ENCODE measurements at places on chromosomes 13 and 19.

- DNase-seq, result no peak
These were observed 70.2 kb downstream of the SOX1 start for GRCh38 chr13:112137144-112137543.

DNA sequence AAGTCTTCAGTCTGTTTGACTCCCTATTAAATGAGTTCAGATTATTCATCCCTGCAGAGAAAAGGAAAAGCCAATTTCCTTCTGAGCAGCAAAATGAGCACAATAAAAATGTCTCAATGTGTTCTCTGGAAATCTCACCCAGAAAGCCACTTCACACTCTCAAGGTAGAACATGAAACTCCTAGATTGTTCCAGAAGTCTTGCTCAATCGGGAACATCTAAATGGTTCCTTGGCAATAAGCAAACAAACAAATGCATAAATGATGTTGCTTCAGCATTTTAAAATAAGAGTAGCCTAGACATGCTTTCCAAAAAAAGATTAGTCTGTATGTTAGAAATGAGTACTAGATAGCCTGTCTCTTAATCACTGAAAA, 59.7 kb upstream of the TNFRSF19 start:
- DNase-seq, result no peak

DNA sequence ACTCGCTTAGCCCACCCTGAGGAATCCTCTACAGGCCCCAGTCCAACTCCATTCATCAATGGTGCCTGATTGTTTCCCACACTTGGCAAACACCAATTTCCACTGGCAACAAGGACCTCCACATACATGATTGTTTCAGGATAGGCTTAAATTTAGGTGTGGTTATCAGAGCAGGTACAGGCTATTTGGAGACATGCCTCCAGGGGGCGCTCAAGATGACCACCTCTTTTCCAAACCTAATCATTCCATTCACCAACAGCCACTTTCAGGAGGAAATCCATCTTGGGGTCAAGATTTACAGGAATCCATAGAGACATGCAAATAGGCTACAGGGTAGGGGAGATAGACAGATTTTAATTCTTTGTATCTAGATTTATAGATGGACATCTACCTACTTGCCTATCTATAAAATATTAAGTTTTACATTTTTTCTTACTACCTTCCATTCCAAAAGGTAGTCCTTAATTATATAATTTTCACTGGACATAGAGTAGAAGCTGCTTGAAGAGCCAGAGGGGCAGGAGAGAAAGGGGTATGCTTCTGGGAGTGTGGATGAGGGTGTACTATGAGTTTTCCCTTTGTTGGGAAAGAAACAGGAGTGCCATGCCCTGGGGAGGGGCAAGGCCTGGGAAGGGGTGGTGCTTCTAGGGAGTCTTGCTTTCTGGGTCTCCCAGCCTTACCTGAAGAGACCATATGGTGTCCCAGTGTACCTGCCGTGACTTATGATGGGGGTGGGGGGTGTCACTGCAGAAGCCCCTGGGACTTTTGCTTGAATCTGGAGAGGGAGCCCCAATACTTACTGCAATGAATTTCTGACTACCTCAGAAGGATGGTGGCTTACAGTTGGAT, 14.1 kb upstream of the PCDH8 start:
- no peak for DNase-seq

- DNase-seq, result no peak
These were observed 354.8 kb downstream of the SUCLA2 start for GRCh38 chr13:47646298-47646697.

GRCh38 chr19:45283443-45284033, 32.5 kb downstream of the MARK4 start:
- no peak for DNase-seq

DNA sequence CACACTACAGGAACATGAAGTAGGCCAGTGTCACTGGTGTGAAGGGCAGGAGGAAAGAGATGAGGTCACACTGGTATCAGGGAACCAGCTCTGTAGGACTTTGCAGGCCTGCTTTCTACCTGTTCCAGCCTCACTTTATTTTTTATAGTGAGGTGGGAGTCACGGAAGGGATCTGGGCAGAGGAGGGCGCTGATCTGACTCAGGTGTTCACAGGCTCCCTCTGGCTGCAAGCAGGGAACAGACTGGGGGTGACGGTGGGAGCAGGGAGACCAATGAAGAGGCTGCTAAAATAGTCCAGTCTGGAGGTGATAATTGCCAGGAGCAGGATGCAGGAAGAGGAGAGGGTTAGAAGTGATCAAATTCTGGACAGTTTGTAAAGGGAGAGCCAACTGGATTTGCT, 2.8 kb downstream of the THAP8 start:
- no peak for DNase-seq

- no peak for DNase-seq
These were observed 845 bp downstream of the SPRY2 start for GRCh38 chr13:80339912-80340650.

DNA sequence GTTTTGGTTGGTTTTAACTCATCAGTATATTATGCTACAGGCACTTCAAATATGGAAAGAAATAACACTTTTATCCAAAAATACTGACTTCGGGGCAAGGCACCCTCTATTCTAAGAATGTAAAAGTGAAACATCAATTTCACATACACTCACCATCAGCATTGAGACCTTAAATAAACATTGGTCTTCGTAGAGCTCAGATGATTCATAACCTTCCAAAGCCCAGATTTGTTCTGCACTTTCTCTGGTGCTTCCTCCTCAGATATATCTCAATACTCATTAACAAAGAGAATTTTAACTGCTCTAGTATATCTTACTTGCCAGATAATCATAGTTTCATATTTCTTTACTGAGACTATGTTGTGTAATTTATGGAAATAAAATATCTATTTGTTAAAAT, 794.3 kb downstream of the LIG4 start:
- DNase-seq, result no peak

- DNase-seq, result no peak
These were observed 12.5 kb upstream of the LILRA4 start for GRCh38 chr19:54351474-54351873.

DNA sequence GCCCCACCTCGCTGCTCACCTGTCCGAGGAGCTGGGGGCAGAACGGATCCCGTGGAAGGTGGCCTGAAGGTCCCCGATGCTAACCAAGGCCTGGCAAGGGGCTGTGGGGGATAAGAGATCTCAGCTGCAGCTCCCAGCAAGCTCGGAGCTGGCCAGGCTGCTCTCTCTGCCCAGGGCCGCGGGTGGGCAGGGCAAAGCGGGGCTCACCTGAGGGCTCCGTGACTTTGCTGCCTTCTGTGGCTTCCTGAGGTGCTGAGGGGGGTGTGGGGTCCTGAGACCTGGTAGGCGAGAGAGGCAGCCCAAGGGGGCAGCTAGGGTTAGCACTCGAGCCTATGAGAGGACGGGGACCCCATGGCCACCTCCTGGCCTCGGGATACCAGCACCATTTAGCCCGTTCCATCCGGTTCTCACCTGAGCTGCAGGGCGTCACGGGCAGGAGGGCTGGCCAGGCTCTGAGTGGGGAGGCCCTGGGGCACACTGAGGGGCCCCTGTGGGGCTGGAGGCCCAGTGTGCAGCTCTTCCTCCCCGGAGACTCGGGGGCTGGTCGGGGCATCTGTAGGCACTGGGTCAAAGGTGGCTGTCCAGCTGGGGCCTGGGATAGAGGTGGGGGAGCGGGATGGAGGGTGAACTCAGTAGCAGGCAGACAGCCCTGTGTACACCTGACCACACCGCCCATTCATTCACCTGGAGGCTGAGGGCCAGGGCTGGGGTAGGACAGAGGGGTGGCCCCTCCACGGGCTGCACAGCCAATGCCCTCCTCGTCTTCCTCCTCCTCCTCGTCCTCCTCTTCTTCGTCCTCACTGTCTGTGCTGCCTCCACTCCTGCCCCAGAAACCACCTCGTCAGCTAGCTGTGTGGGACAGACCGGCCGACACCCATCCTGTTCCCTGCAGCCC, 3.1 kb upstream of the TMEM86B start:
- no peak for DNase-seq

DNA sequence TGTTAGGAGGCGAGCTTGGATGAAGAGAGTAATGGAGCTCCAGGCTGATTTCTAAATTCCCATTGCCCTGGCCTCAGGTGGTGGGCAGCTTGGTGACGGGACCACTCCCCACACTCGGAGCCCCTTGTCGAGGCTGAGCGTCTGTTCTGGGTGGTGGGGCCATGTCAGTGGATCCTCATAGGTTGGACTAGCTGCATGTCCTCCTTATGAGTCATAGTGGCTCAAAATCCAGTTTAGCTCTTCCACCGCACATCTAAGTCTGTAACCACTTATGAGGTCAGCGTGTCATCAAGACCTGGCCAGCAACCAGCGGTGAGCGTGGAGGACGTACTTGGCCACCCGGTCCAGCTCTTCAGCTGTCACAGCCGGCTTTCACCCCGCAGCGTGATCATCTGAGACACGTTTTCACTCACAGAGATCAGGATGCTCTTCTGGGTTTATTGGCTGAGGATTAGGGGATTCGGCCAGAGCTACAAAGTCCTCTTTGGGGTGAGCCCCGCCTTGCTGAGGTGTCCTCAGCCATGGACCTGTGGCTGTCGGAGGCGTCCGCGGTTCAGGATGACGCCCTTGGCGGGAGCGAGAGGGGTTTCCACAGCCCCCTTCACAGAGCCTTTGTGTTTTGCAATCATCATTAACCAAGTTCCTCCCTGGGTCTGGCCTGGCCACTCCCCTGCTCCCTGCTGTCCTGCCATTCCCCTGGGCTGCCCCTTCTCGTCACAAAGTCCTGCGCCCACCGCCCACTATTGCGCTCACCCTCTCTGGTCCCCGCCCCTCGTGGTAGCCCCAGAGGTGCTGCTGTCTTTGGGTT, 41.9 kb downstream of the ADPRHL1 start:
- no peak for DNase-seq

GRCh38 chr19:33052352-33052972, 12.2 kb downstream of the RHPN2 start:
- DNase-seq, result no peak

- DNase-seq, result no peak
These were observed 16.1 kb downstream of the VWA8 start for GRCh38 chr13:41944635-41945397.

GRCh38 chr19:6210091-6210490, 69.7 kb downstream of the MLLT1 start:
- no peak for DNase-seq

GRCh38 chr19:13579388-13580060, 73.2 kb upstream of the CACNA1A start:
- DNase-seq, result no peak

DNA sequence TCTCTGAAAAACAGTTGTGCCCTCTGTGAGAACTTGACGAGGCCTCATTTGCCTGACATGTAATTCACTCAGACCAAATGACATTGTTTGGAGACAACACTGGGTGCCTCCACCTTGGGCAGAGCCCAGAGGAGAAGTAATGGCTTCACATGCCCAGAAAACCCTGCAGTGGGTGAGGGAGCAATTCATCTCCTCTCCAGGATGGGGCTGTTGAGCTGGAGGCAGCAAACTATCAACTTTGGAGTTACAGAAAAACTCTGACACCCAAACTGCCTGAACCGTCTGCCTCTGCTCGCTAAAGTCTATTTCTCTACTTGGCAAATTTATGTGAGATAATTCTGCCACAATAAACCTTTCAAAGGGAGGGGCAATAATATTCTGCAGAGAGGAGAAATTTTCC, 146.9 kb downstream of the DCLK1 start:
- no peak for DNase-seq

DNA sequence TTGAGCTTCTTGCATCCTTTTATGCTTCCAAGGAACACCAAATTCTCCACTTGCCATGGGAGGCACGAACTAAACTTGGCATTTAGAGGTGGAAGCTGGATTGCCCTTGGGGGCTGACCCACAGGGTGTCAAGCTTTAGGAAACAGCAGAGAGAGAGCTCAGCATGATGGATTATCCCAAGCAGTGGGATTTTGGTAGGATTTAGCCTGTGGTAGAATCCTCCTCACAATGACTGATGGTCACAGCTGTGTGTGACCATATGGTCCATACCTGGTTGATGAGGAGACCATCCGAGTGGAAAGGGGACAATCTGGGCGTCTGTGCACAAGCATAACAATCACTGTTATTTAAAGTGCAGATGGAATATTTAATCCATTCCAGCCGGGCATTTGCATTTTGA, 40.1 kb upstream of the PSG9 start:
- no peak for DNase-seq

DNA sequence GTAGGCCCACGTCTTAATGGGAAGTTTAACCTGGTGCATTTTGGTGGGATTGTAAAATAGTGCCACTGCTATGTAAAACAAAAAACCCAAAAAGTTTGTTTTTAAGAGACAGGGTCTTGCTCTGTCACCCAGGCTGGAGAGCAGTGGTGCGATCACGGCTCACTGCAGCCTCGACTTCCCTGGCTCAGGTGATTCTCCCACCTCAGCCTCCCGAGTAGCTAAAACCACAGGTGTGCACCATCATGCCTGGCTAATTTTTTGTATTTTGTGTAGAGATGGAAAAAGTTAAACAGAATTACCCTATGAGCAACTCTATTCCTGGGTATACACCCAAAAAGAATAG, 820 bp upstream of the REXO1 start:
- DNase-seq, result no peak

DNA sequence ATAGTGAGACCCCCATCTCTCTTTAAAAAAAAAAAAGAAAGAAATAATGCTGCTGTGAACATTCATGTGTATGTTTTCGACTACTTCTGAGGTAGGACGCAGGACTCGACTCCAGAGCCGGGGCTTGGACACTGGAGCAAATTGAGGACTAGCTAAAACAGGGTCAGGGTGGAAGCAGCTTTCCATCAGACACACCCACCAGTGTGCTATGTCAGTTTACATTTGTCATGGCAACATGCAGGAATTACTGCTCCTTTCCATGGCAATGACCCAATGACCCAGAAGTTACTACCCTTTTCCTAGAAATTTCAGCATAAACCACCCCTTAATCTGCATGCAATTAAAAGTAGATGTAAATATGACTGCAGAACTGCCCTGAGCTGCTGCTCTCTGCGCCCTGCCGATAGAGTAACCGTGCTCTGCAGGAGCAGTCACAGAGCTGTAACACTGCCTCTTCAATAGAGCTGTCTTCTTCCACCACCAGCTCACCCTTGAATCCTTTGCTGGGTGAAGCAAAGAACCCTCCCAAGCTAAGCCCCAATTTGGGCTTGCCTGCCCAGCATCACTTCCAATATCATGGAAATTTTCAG, 61.6 kb upstream of the ZNF599 start:
- DNase-seq, result no peak

- DNase-seq, result no peak
These were observed 918.8 kb downstream of the SLITRK1 start for GRCh38 chr13:82963226-82964099.

GRCh38 chr13:41384749-41385503, 72.4 kb upstream of the RGCC start:
- DNase-seq, result no peak

DNA sequence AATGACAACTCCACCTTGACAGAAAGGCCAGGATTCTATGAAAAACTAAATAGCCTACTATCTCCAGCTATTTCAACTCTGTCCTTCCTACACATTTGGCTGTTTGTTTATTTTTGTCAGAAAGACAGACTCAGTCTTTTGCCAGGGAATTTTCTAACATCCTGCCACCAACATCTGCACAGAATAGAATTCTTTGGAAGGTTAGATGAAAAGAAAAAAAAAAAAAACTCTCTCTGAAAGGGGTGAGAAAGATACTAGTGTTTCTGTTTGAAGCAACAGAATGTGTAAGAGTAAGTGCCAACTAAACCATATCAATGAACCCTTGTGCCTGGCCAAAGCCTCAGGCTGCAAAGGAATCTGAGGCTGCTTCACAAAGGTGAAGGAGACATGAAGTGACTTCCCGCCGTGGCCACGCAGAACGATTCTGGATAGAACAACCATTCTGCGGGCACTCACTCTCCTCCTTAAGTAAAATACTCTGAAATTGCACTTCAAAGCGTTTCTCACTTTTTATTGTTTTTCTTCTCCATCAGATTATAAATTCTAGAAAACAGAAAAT, 498.2 kb downstream of the IRS2 start:
- DNase-seq, result no peak

GRCh38 chr19:35032356-35032865, 2.1 kb downstream of the SCN1B start:
- no peak for DNase-seq

GRCh38 chr19:35458731-35459391, 10.8 kb downstream of the FFAR2 start:
- DNase-seq, result no peak

Data from NCI-H1105 (cell line).